ENCODE measurements at places on chromosomes 5 and 9.
A peak's percentile ranks its signal among the peaks of the same experiment; 100 is the strongest.

GRCh38 chr9:81414836-81415235, 274.5 kb downstream of the TLE1 start:
- no peak for DNase-seq

- DNase-seq: no peak
Observed at GRCh38 chr5:142840575-142840974, 70.4 kb downstream of the ARHGAP26 start.

DNA sequence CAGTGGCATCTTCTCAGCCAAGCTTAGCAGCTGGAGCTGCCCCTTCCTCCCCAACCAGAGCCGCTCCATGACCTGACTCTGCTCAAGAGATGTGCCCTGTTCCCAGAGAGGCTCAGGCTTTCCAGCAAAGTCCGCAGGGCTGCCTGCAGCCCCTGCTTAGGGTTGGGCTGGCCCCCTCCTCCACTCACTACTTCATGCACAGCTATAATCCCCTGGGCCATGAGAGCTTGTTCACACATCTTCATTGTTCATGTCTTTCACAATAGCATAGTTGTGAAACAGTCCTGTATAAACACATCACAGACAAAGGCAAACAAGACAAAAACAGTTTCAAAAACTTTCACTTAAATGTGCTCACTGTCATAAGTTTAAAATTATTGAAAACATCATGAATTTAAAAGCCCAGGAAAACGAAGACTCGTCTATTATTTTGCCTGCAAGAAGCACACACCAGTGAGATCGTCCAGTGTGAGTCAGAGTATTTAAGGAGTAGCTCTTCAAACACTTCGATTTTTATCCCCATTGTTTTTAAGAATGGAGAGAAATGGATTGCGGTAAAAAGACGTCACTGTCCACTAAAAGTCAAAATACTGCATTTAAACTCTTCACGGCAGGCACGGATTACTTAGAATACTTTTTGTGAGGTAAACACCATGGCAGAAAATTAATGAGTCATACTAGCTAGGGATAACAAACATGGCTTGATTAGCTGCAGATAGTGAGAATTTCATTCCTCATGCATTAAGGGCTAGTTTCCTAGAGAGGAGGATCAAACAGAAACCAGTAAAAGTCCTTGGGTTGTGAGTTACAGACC, 40.7 kb upstream of the S1PR3 start:
- no peak for DNase-seq

DNA sequence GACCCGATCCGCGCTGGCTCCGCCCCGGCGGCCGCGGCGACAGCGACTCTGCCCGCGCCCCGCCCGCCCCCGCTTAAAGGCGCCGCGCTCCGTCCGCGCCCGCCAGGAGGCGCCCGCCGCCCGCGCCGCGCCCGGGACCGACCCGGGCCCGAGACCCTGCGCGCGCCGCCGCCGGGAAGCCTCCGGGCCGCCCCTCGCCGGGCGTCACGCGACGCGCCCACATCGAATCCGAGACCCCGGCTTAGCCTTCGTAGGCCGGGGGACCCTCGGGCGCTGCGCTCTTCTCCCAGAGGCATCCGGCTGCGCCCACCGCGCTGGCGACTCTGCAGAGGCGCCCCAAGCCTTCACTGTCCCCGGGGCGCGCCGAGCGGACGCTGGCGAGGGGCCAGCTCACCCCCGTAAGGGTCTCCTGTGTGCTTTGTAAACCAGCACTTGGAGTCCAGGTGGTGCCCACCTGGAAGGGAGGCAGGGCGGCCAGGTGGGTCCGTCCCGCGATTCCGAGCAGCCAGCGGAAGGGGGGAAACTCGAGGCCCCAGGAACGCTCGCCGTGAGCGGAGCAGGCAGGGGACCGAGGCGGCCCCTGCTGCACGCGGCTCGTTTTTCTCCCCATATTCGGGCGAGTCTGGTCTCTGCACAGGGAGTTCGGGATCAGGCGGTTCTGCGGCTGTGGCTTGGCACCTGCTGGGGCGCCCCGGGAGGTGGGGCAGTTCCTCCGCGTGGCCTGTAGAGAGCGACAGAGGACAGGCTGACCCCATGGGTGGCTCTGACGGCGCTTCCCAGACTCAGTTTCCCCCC, 423 bp upstream of the ABCA2 start:
- DNase-seq: peak; percentile 95

DNA sequence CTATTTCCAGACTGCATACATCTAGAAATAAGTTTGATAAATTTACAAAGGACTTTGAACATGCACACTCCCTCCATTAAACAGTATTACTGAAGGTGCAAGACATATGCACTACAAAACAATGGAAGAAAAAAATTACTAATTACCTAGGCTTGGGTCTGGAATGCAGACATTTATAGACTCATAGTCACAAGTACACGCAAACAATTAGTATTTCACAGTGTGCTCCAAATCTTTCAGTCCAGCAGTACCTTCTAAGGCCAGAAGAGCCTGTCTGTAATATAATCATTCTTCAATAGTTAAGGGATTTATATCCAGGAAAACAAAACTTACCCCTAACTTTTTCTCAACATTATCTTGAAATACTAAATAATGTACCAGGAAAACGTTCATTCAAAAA, 11.2 kb downstream of the RICTOR start:
- DNase-seq: no peak

GRCh38 chr5:54135042-54135441, 175.3 kb downstream of the ARL15 start:
- DNase-seq: no peak
